Tibial nerve (tissue), 4 donors: ENCODE measurements at places on chromosomes 2 and 18.
A peak's percentile ranks its signal among the peaks of the same experiment; 100 is the strongest.

DNA sequence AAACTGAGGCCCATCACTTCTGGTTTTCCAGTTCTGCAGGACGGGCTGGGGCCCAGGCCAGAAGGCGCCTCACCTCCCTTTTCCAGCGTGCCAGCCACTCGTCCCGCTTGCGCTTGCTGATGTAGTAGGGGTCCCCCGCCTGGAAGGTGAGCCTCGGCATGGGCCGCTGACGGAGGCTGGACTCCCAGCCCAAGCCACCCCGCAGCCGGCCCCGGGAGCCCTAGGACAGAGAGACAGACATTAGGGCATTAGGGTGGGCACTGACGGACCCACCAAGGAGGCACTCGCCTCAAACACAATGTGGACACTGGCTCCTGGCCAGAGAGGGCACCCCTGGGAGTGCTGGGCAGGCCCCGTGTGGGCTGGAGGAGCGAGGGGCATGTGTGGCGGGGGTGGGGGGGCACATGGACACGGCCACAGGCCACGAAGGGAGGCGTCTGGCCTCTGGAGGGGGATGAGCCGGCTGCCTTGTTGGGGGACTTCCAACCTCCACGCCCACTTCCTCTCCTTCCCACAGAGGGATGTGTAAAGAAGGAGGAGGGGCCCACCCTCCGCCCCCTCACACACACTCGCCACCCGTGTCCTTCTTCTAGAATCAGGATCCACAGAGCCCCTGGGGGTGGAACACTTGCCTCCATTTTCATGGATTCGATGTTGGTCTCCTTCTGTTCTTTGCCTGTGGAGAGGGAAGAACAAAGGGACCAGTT lies 66.7 kb downstream of the DNMT3A start:
- no peak for DNase-seq

GRCh38 chr2:135709992-135710391 lies 31.7 kb upstream of the UBXN4 start:
- peak; percentile 51 for DNase-seq

GRCh38 chr2:19577723-19578122 lies 219.3 kb upstream of the OSR1 start:
- no peak for DNase-seq

GRCh38 chr18:55457028-55457427 lies 131.0 kb downstream of the TCF4 start:
- DNase-seq, result no peak

- DNase-seq, result no peak
These were observed 150.3 kb upstream of the MMADHC start for GRCh38 chr2:149737896-149738295.

DNA sequence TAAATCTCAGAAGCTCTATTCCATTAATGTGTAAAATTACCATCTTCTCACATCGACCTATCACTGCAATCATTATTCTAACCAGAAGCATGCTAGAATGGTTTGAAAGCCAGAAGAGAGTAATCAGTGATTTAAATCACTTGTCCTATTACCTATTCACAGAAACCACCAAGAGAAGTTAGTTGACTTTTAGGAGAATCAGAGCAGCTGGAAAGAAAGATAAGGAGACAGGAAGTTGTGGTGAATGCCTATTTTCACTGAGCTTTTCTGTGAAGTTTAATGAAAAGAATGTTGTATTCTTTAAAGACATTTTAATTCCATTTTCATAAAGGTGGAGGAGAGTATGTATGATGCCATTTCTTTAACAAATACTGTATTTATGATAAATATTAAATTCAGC lies 352.6 kb upstream of the CRIM1 start:
- no peak for DNase-seq

GRCh38 chr2:164114937-164115336 lies 379.1 kb upstream of the FIGN start:
- DNase-seq, result no peak

DNA sequence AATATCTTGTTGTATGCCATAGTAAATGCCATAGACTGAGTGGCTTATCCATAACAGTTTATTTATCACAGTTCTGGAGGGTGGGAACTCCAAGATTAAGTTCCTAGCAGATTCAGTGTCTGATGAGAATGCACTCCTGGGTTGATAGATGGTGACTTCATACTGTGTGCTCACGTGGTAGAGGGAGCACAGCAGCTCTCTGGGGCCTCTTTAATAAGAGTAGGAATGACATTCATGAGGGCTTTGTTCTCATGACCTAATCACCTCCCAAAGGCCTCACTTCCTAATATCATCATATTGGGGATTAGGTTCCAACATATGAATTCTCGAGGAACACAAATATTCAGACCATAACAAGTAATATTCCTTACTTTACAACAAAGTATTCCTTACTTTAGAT lies 98.1 kb upstream of the SH3BP4 start:
- no peak for DNase-seq

- no peak for DNase-seq
These were observed 2.4 kb downstream of the GFPT1 start for GRCh38 chr2:69384618-69385081.

DNA sequence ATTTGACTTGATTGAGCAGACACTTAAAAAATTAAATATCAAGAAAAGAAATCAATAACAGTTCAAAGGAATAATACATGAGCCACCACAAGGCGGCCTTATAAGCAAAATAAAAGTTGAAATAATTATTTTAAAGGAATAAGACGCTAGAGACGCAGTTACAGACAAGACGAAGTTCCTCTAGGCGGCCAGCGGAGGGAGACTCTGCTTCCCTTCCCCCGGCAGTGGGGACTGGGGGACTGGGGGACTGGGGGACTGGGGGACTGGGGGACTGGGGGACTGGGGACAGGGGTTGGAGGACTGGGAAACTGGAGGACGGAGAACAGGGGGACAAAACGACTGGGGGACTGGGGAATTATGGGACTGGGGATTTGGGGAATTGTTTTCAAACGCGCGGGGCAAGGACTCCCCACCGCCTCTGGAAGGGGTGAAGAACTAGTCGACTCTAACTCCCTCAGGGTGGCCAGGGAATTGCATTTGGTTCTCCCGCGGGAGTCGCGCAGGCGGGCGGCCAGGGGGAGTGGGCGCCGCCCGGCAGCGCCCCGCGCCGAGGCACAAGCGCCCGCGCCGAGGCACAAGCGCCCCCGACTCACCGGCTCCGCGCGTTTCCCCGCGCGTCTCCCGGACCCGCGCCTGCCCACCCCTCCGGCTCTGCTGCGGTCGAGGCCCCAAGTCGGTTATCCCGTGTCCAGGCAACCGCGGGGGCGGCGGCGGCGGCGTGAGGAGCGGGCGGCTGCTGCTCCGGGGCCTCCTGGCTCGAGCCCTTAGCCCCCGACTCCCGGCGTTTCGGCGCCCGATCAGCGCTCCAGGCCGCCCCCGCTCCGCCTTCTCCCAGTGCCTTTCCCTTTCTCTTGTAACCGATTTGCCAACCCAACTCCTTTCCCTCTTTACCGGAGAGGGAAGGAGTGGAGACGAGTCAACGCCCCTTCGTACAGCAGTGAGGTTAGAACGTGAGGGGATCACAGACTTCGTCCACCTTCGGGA lies at the start of gene CCDC178:
Gene CCDC178 (minus strand): TSS at position 662 of the 984 bp plus-strand sequence. CDS start 28,633 bp downstream, outside the sequence.
- peak; percentile 21 for DNase-seq

DNA sequence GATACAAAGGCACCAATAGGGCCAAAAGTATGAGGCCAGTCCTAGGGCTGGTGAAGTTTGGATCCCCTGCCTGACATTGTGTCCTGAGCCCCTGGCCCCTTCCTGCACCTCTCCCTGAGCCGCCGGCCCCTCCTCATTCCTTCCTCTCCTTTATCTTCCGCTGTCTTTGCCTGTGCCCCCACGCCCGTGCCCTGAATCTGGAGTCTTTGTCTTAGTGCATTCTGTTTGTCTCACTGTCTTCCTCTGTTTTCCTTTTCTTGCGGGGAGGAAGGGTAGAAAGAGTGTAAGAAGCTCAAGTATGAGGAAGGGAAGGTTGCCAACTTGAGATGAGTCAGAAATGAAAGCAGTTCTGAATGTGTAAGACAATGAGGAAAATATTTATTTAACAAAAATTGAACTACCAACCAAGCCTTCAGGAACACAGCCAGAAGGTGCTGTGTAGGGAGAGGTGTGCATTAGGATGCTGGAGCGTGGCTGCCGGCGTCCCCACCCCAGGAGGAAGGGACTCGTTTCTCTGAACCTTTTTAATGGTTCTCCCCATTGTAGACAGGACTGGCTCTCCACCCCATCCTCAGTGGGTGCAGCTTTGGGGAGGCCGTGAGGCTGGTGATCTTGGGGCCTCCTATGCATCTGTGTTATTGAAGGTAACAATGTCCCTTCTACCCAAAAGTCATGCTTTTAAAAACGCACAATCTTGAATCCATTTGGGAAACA lies 133.1 kb downstream of the NEDD4L start:
- no peak for DNase-seq

DNA sequence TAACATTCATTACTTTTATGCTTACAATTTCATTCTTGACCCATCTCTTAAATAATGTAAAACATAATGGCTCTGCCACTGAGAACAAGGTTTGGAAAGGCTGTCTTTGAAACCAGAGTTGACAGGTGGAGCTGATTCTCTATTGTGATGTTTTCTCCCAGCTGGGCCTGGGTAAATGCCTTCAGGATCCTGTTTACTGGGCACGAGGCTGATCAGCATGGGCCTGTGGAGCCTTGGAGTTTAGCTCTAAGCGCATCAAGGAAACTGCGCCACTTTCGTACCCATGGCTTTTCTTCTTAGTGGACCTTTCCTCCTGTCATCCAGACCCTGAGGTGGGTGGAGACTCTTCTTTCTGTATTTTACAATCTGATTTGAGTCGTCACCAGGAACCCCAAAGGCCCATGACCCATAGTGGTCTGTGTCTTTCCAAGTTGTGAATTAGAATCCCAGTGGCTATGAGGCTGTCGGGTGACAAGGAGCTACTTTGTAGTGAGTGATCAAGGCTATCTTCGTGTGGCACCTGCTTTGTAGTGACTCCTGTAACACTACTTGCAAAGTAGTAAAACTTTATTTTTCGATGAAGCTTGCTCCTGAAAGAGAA lies 123.1 kb downstream of the LPIN1 start:
- no peak for DNase-seq

DNA sequence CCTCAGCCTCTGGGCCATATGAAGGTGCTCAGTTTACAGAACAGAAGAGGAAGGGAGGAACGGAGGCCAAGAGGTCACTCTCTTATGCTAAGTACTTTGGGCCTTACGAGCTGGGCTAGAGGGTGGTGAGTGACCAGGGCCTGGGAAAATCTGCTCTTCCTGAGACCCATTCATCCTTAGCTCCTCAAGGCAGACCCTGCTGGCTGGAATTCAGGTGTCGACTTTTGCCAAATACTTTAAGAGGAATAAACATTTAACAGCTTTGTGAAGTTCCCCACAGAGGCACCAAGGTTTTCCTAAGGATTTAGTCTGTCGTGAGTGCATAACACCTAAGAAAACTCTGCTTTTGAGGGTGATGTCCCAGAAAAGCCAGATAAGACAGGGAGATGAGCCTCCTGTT lies 129.7 kb upstream of the SIX2 start:
- no peak for DNase-seq

DNA sequence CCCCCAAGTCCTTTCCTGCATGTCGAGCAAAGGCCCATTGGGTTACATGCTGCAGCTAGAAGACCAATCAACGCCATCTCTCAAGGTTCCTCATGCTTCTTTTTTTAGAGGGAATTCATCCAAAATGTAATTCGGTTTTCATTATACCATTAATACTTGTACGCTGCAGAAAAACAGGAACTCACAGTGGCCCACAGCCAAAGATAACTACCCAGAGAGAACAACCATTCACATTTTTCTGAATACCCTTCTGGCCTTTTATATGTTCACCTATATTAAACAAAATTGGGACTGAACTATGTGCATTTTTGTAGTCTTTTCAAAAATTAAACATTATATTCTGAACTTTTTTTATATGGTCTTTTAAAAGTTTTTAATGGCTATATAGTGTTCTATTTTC lies 25.8 kb downstream of the FARP2 start:
- DNase-seq, result no peak

GRCh38 chr2:98985905-98986666 lies 50.1 kb upstream of the CRACDL start:
- DNase-seq, result no peak

DNA sequence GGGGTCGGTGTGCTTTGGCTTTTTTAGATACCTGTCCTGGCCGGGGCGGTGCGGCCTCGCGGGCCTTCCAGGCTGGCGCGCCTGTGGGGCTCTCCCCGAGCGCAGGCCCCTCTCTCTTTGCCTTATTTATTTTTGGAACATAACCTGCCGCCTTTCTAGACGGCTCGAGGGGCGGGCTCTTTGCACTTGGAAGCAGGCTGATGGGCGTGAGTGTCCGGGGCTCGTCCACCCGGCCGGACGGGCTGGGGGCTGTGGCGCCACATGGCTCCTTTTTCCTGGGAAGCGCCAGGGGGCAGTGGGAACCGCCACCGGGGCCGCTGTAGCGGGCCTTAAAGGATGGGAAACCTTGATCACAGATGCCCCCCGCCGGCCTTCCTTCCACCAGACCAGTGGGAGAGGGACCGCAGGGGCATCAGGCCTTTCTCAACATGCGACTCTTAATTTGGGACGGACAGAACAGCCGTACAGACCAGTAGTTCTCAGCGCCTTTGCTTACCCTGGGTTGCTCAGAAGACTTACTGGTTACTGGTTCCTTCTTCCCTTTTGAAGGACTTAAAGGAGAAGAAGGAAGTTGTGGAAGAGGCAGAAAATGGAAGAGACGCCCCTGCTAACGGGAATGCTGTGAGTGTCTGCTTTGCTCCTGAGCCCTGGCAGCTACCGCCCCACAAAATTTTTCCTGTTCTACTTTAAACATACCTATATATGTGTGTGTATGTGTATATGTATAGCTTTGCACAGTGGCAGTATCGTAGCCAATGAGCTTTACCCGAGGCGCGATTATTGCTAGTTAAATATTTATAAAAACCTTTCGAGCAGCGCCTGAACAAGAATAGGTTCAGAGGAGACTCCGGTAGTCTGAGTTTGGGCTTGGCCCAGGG lies 2.7 kb downstream of the PTMA start:
- no peak for DNase-seq
